ENCODE measurements at places on chromosomes 1 and 21. TPM values are rescaled to one million over a fixed set of nuclear protein-coding genes. Genes with fewer than 3 reads are reported as not detected.

GRCh38 chr1:203305809-203306088 is 430 bp downstream of the BTG2 start:
- no peak for DNase-seq

DNA sequence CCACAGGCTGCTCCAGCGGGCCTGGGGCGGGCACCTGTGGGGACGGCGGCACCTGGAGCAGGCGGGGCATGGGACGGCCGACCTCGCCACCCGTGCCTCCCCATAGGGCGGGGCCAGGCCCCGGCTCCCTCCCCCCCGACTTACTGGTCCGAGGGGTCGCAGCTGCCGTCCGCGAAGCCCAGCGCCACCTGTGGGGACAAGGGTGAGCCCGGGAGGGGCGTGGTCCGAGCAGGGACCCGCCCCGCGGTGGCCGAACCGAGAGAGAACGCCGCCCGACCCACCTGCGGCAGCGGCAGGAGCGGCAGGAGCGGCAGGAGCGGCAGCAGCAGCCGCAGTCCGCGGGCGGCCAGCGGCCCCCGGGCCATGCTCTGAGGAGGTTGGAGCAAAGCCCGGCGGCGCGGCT is at the start of gene TMEM52:
Gene TMEM52, minus strand, starts transcription at position 379 of the 403 bp plus-strand sequence. Its CDS starts 14 bp downstream, at position 365.
- DNase-seq = peak; percentile 89

GRCh38 chr1:8396786-8397406 is 79.0 kb downstream of the SLC45A1 start:
- DNase-seq = no peak

DNA sequence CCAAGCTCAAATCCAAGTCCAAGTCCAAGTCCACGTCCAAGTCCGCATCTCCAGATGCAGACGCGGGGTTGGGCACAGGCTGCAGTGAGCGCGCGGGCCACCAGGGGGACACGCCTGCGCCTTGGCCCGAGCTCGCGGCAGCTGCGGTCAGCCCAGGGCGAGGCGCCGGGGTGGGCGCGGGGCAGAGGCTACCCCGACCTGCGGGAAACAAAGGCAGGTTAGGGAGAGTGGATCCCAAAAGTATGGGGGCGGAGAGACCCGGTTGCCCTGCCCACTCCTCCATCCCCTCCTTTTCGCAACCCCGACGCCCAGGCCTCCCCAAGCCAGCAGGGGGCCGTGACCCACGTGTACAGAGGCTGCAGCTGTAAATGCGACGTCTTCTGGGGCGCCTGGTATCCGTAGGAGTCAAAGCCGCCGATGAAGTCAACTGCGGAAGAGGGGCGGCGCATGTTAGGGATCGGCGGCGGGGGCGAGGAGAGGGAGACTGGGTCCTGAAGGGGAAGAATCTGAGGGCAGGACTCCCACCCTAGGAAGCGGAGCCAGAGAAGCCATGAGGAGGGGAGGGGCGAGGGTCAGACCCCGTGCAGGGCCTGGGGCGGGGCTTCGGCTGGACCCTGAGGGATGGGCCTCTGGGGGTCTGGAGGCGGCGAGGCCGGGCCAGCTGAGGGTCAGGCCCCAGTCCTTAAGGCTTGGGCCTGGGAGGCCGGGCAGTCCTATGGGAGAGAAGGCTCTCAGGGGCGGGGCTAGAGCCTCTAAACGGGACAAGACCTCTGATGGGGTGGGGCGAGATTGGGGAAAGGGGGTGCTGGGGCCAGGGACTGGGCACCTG is 58.0 kb downstream of the NKAIN1 start:
- peak; percentile 30 for DNase-seq

GRCh38 chr1:40197656-40198055 is 36.5 kb downstream of the RLF start:
- no peak for DNase-seq

- no peak for DNase-seq
Observed at GRCh38 chr1:62450301-62450700, 13.5 kb downstream of the USP1 start.

DNA sequence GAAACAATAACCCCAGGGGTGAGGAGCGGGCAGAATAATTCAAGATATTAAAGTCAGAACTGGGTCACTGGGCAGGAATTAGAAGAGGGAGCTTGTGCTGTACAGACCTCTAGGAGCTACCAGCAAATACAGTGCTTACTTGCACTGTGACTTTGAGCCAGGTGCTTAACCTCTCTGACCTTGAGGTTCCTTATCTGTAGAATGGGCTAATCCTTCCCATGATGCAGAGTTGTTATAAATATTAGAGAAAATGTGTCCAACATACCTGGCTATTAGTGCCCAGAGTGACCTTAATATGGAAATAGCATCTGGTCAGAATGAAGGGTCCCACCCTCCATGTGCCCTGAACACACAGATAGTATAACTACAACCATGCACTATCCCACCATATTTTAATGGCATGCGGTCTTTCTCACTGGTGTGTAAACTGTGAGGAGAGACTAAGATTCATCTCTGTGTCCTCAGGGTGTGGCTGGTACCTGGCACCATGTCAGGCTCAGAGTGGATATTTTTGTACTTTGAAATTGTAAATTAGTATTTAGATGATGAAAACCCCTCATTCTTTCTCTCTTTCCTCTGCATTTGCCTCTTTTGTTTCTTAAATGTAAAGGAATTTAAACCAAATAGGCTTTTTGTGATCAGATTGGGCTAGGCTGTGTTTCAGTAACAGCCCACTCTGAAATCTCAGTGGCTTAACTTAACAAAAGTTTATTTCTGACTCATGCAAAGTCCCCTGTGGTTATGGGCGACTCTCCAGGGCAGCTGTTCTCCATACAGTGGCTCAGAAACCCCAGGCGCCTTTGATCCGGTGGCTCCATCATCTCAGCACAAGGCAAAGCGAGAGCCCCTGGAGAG is 60.0 kb upstream of the ROR1 start:
- no peak for DNase-seq

GRCh38 chr1:165109013-165109412 is 247.5 kb downstream of the LMX1A start:
- DNase-seq = no peak

DNA sequence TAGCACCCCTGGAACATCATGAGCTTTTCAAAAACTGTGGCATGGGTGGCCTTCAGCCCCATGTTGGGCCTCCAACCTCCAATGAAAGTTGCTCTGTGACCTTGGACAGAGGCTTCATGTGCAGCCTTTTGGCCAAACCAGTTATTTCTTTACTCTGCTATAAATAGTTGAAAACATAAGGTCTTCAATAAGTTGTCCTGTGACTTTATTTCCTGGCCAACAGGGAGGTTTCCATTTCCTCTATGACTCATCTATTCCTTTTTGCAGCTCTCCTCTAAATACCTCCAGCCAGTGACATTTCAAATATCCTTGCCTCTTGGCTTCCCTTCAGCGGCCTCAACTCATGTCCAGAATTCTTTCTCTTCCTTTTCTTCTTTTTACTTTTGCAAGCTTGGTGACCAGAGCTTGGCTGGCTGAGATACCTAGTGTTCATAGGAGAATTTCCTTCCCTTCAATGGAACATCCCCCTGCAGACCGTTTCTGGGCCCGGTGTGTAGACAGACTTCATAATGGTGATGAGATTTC is 22.7 kb upstream of the TRIM67 start:
- DNase-seq = no peak

- DNase-seq = no peak
Observed at GRCh38 chr1:64004451-64005025, 198.9 kb upstream of the UBE2U start.

DNA sequence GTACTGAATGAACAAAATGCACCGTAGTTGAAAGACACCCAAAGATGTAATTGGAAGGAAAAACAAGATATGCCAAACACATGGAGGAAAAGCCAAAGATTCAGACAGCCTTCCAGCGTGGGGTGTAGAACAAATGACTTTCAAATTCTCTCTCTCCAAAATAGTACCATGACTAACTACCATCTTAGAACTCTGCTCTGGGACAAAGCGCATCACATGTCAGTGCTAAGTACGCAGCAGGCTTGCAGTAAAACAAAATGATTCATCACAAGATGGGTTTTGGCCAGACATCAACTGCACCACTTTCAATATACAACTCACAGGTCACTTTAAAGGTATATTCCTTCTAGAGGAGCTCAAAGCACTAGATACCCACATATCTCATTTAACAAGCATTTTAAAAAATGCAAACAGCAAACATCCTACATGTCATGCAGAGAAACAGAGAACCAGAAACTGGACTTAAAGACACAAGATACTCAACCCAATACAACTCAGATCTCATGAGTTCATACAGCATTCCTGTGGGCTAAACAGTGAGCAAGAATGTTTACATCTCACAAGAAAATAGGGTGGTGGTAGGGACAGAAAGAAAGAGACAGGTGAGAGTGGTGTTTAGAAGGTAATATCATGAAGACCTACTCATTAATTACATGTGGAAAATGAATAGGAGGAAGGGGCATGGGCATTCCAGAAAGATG is 75.7 kb downstream of the BCAR3 start:
- no peak for DNase-seq

- DNase-seq = no peak
Observed at GRCh38 chr1:147676311-147677085, 6.2 kb upstream of the ACP6 start.

DNA sequence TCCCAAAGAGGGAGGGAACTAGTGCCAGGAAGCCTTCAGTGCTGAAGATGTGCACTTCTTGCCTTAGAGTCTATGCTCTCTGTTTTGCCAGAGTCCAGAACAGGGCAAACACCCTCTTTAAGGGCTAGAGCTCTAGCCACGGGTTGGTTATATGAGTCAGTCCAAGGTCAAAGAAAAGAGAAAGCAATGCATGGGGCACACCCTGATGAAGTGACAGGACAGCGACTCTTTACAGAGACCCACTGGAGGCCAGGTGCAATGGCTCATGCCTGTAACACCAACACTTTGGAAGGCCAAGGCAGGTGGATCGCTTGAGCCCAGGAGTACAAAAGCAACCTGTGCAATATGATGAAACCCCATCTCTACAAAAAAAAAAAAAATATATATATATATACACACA is 86.1 kb downstream of the TGFBR3 start:
- DNase-seq = no peak

MPL gene
- total RNA-seq = 0.12 TPM

A3GALT2 gene
- total RNA-seq = not detected

HIVEP3 gene
- 3.7 TPM for total RNA-seq

TACSTD2 gene
- 46.0 TPM for total RNA-seq

ADAMTS4 gene
- total RNA-seq = 6.0 TPM

THBS3 gene
- total RNA-seq = 15.2 TPM

TPTE gene
- total RNA-seq = not detected

DCST2 gene
- total RNA-seq = 0.16 TPM

SYNC gene
- 1.1 TPM for total RNA-seq

NUDT4B gene
- total RNA-seq = not detected
